ENCODE measurements at places on chromosomes 11 and 22.

DNA sequence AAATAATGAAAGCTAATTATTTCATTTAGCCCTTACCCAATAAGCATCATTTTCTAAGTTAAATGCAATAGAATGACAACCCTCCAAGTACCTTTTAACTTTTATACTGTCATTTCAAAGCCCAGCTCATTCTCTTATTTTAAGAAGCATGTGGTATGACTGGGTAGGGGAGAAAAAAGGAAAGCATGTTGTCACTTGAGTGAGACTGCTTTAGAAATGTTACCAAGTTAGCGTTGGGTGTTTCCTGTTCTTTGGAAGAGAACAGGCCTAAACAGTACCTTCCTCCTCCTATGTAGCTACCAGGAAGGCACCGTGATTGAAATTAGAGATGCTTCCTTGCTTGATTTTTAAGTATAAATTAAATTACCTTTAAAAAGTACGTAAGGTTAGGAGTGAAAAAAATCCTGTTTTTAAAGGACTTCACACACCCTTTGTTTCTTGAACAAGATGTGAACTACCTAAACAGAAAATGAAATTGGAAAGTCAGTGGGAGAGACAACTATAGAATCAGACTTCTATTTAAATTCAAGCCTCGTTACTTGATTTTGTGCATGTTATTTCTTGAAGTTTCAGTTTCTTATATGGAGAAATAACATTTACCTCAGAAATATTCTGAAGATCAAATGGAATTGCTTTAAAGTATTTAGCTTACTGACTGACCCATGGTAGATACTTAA is 741 bp upstream of the CNTF start:
- DNase-seq, result no peak

- DNase-seq, result no peak
Measured at GRCh38 chr22:24826710-24827285, 20.8 kb downstream of the SGSM1 start.

- no peak for DNase-seq
Measured at GRCh38 chr11:7892840-7893254, 38.2 kb downstream of the OR10A6 start.

GRCh38 chr22:38700270-38700788 is 414 bp downstream of the JOSD1 start:
- DNase-seq, result no peak

GRCh38 chr22:49838771-49839717 is 11.4 kb upstream of the BRD1 start:
- no peak for DNase-seq

GRCh38 chr11:111429066-111429506 is 50.0 kb upstream of the POU2AF1 start:
- DNase-seq, result no peak

GRCh38 chr11:109654091-109654490 is 232.1 kb downstream of the C11orf87 start:
- no peak for DNase-seq

Data from right forelimb (tissue), 1 donor.